ENCODE measurements at places on chromosomes 2 and 18. TPM values are rescaled to one million over a fixed set of nuclear protein-coding genes. Genes with fewer than 3 reads are reported as not detected.

- H3K36me3 ChIP-seq, result peaks cover 24% of the 10 kb centered on the region
- H3K4me1 ChIP-seq, result peaks cover 56% of the 10 kb centered on the region
- no peak for DNase-seq
- no peak overlapping the region for H3K27ac ChIP-seq
- H3K4me3 ChIP-seq, result no peak overlapping the region
Observed at GRCh38 chr2:46909150-46909549, 6.5 kb downstream of the MCFD2 start.

DNA sequence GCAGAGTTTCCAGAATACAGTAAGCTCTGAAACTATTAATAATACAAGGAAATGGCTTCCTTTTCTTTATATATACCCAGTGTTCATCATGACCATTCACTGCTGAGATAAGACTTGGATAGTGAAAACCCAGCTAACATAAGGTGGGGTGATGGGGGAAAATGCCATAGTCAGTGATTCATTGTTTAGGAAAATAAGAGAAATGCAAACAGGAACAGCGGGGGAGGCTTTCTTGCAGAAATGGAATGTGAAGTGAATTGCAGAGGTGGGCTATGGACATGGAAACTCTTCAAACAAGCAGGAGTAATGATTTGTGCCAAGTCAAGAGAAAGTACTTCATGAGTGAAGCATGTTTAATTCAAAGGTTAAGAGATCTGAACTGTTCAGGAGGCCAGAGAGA, 519.4 kb downstream of the TDRD15 start:
- no peak for DNase-seq
- H3K4me1 ChIP-seq, result no peaks in the 10 kb centered on the region
- H3K27me3 ChIP-seq, result no peaks in the 10 kb centered on the region
- no peak overlapping the region for H3K27ac ChIP-seq
- no peak overlapping the region for H3K4me3 ChIP-seq
- no peaks in the 10 kb centered on the region for H3K36me3 ChIP-seq

GRCh38 chr2:215511454-215512346, 75.8 kb upstream of the FN1 start:
- H3K36me3 ChIP-seq, result no peaks in the 10 kb centered on the region
- peaks cover under 1% of the 10 kb centered on the region for H3K4me1 ChIP-seq
- H3K27ac ChIP-seq, result no peak overlapping the region
- H3K4me3 ChIP-seq, result no peak overlapping the region
- DNase-seq, result no peak

DNA sequence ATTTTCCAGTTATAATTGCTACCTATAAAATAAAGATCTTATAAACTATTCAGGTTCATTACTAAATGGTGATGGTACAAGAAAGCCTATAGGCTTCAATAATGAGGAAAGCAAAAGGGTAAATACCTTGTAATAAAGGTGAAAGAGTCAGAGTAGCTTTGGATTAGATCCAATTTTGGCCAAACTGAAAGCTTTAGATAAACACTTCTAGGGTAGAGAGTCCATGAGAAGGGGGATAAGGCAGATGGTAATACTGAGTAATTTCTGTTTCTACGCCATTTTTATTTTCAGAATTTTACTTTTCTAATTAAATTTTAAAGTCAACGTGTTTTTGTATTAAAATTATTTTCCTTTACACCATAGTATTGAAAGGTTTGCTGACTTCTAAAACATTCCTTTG, 9.4 kb downstream of the CASP8 start:
- H3K27ac ChIP-seq, result no peak overlapping the region
- DNase-seq, result no peak
- no peaks in the 10 kb centered on the region for H3K36me3 ChIP-seq
- no peak overlapping the region for H3K4me3 ChIP-seq
- H3K4me1 ChIP-seq, result no peaks in the 10 kb centered on the region

The FER1L5 gene
- 0.78 TPM for total RNA-seq

Data from body of pancreas (tissue), 4 donors.